ENCODE measurements at places on chromosomes 3 and 15.
A peak's percentile ranks its signal among the peaks of the same experiment; 100 is the strongest.

DNA sequence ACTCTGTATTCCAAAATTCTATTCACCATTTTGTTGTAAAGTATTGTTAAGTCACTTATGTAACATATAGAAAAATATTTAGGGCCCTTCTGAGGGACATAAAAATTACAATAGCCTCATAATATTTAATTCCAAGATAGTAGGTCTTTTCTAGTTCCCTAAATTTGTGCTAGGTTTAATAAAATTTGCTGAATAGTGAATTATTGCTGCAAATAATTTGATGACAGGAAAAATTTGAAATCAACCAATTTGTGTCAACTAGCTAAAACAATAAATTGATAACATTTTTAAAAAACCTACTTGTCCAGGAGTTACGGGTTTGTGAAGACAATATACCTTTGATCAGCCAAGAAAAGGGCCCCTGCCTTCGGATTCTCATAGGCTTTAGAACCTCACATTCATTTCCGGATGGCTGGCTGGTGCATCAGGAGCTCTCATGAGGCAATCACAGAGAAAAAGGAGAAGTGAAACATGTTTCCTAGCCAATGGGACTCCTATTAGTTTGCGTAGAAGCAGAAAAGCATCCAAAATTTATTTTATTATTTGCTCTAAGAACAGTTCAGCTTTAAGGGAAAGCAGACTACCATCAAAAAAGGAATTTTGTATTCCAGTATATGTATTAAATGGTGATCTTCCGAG lies 177.2 kb downstream of the LRRC3B start:
- no peak for DNase-seq

GRCh38 chr3:11455956-11456355 lies 183.8 kb downstream of the ATG7 start:
- peak; percentile 85 for DNase-seq

GRCh38 chr3:150096700-150097587 lies 126.2 kb upstream of the PFN2 start:
- DNase-seq: no peak

DNA sequence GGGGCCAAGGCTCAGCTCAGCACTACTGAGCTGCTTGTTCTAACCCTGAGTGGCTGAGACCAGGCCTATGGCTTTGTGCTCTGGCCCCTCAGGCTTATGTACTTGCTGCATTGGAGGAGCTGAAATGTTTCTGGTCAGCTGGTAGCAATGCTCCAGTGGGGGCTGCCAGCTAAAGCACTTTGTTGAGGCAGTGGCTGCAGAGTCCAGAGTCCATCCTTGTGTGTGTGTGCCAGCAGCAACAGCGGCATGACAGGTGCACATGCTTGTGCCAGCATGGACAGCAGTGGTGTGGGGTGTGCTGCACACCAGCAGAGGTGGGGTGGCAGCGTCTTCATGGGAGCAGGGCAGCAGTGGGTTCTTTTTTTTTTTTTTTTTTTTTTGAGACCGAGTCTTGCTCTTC lies 169.1 kb downstream of the VPS8 start:
- DNase-seq: no peak

DNA sequence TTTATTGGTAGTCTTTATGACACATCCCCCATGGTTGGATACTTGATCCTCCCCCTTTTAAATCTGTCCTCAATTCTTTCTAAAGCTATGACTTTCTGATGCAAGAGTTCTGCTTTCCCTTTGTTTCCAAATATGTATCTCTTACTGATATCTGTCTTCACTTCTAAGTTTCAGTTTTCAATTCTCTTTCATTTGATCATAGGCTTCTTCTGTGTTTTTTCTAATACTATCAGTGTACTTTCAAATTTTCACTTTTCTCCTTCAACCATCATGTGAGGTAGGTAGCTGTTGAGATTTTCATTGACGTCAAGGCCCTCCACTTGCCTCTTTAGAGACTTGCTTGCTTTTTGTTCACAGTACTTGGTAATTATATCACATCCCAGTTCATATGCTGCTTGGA lies 436.5 kb downstream of the CNTN4 start:
- DNase-seq: no peak

DNA sequence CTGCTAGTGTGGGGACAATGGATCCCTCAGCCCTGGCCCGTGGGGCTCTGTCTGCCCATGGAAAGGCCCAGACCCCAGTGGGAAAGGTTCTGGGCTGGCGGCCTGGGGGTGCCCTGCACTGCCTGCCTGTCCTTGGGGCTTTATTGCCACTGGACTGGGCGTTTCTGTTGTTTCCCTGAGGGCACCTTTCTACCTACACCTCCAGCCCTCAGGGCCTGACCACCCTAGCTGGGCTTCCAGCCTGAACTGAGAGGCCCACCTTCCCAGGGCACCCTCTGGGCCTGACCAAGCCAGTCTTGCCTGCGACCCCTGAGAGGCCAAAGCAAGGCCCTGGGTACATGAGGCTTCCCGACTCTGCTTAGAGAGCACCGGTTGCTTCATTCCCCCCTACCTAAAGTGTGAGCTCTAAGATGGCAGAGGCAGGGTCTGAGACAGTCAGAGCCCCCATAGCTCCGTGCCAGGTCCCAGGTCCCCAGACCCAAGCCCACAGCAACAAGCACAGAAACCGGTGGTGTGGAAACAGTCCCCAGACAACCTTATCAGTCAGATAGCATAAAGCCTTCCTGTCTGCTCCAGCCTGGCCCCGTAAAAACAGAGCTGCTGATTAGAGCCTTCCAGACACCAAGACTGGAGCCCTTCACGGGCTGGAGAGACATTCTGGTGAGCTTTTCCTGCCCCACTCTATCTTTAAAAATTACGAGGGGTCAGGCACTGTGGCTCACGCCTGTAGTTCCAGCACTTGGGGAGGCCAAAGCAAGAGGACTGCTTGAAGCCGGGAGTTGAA lies 102.8 kb downstream of the CHSY1 start:
- no peak for DNase-seq

DNA sequence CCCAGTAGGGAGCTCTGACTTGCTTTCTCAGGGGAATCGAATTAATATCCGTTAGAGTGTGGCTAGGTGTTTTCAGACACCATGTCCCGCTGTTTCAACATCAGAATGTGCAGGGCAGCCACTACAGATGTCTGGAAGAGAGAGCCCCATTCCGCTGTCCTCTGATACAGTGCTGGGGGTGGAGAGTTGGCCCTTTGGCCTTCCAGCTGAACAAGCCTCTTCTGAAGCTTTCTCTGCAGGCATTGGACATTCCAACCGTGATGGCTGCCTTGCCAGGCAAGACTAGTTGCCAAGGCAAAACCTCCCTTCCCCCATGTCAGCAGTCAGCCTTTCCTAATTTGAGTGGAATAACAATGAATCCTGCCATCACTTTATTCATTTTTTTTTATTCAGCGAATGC lies 1.5 kb downstream of the FAH start:
- no peak for DNase-seq

All from astrocyte (in vitro differentiated cells and primary cell).